ENCODE measurements at places on chromosomes 3 and 15.
A peak's percentile ranks its signal among the peaks of the same experiment; 100 is the strongest.

GRCh38 chr3:195801251-195802183 lies 10.2 kb downstream of the MUC4 start:
- no peak for DNase-seq

DNA sequence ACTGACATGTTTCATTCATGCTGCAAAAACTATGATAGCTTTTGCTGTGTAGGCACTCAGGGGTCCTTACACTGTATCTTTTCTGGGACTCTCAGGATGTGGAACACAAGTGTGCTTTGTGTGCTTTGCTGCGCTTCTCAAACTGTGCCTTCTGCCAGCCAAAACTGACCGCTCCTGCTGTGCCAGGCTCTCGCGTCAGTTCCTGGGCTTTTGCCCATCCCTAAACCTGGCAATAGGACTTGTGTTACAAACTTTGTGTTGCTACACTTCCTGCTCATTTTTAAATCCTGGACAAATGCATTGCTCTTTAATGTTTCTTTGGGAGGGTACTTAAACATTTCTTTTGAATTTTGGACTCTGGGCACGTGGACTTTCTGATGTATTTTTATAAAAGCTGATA lies 60.3 kb downstream of the DIPK2A start:
- peak; percentile 56 for DNase-seq

DNA sequence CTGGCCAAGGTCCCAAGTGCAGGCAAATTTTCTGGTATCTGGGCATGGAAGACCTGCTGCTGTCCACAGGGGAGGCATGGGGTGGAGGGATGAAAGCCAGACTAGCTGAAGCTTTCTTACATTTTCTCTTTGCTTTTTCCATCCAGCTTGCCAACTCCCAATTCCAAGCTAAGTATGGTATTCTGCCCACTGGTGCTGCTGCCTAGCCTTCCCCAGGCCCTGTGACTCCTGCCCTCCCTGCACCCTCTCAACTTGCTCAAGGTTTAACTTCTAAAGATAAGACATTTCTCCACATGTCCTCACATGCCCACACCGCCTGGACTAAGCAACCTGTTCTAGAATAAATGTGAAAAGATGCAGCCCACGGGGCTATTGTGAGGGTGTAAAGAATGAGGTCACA lies 59.5 kb upstream of the HACD2 start:
- no peak for DNase-seq

GRCh38 chr15:63043335-63044076 lies 959 bp downstream of the TPM1 start:
- DNase-seq: peak; percentile 21

- no peak for DNase-seq
Observed at GRCh38 chr3:123757281-123757940, 126.7 kb downstream of the MYLK start.

DNA sequence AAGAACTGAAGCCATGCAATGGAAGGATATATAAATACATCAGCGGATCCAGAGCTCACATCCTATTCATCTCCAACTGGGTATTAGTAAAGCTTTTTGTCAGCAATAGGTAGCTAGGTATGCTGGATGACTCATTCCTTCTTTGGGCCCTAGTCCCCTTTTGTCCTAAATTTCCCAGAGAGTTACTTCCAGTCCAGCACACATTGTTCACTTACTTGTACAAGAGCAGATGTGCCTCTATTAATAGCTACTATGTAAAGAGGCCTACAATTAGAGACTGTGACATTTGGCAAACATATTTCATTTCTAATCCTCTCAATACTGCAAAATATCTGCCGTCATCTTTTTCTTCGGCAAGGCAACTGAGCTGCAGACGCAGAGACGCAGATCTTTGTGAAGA lies 1.7 kb upstream of the SLC4A7 start:
- no peak for DNase-seq

DNA sequence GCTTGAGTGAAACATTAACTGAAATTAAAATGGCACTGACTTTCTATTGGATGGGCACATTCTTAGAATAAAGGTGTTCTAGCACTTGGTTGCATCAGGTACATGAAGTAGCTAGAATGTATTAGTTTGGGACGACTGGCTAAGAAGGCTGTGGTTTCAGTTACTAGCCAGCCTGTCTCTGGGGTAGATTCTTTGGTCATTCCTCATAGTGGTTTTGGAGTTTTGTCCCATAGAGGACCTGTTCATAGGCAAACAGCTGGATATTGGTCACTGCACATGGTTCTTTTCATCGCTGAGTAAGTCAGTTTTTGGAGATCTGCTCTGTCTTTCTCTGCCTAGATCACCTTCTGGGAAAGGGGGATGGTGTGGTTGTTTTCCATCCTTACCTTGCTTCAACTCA lies 55.3 kb downstream of the ADAMTSL3 start:
- DNase-seq: peak; percentile 35

DNA sequence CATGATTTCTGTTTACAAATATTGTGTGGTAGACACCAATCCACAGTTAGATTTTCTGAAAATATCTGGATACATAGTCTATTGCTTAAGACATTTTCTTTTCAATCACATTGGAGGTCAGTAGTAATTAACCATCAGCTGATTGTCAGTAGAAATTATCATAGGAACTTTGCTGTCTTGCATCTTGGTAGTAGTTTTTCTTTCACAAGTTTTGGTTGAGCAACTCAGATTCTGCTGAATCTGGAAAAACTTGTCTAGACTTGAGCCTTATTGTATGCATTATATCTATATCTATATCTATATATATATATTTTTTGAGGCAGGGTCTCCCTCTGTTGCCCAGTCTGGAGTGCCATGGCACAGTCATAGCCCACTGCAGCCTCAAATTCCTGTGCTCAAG lies 4.0 kb downstream of the RAB11A start:
- DNase-seq: no peak

GRCh38 chr3:5001135-5001534 lies 21.9 kb downstream of the BHLHE40 start:
- DNase-seq: no peak

- peak; percentile 97 for DNase-seq
Observed at GRCh38 chr3:112676659-112677234, 35.8 kb upstream of the CCDC80 start.

DNA sequence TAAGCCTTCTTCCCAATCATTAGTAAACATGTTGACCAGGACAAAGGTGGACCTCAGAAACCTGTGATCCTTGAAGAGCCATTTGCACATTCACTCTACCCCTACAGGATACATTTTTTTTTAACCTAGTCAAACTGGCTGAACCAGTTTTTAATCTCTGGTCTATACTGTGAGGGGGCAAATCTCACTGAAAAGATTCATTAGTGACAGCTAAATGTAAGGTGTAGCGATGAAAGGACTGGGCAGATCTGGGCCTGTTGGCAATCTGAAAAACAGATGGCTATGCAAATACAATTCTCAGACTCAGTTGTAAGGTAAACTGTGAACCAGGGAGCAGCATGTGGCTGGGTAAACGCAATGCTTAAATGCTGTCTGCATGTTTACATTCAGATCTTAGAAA lies 75.6 kb upstream of the SNTN start:
- no peak for DNase-seq

DNA sequence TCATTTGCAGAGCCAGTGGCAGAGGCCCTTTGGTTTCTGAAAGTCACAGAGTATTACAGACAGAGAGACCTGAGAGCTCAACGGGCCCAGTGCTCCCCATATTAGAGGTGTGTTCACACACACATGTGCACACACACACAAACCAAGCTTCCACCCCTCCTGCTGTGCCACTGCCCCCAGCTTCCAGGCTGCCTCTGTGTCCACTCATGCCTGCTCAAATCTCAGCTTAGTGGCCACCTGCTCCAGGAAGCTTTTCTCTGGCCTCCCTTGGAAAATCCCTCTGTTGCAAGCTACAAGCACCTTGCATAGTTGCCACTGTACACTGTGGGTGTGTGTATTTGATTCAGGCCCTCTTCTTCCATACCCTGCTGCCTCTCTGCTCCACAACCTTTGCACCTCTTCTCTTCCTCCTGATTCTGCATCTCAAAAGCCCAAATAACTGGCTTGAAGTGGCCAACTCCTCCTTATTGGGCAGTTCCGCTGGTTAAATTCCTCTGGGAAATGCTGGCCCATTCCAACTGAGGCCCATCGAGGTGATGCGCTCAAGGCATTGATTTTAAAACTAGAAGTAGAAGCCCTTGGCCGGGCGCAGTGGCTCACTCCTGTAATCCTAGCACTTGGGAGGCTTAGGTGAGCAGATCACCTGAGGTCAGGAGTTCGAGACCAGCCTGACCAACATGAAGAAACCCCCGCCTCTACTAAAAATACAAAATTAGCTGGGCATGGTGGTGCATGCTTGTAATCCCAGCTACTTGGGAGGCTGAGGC lies 23.0 kb downstream of the MESD start:
- no peak for DNase-seq

- DNase-seq: peak; percentile 69
Observed at GRCh38 chr15:81189583-81190283, 6.9 kb upstream of the IL16 start.

DNA sequence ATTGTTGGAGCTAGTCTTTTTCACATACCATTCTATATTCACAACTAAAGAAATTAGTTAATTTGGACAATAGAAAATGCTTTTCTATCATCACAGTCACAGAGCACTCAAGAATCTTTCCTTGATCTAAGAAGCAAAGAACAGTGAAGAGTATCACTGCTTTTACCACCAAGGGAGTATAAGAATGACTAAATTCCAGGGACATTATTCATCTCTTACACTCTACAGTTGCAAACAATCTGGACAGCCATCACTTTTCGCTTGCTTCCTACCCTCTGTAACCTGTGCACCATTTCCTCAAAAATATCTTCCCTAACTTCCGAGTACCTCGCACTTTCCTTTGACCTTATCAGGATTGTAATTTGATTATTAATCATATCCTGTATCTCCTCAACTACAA lies 359.5 kb upstream of the TMCO5A start:
- DNase-seq: peak; percentile 3

- DNase-seq: peak; percentile 62
Observed at GRCh38 chr3:155676252-155676981, 68.5 kb downstream of the PLCH1 start.

DNA sequence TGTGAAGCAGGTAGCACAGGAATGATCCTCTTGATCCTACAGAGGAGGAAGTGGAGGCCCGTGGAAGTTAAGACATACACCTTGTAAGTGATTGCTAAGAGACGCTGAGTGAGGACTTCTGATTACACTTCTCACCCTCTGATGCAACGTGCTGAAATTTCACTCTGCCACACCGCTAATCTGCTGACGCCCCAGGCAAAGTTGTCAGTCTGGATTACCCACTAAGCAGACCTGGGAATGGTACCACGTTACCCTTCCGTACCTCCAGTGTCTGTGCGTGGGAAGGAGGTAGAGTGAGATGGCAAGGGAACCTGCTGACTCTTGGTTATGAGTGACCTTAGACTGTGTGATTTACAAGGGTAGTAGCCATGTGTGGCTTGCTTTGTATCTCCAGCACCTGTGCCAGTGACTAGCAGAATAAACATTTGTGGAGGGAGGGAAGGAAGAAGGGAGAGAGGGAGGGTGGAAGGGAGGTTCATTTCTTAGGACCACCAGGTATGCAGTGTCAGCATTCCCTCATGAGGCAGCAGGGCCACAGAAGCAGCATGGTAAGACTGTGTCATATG lies 115.0 kb downstream of the ALDH1A2 start:
- no peak for DNase-seq

DNA sequence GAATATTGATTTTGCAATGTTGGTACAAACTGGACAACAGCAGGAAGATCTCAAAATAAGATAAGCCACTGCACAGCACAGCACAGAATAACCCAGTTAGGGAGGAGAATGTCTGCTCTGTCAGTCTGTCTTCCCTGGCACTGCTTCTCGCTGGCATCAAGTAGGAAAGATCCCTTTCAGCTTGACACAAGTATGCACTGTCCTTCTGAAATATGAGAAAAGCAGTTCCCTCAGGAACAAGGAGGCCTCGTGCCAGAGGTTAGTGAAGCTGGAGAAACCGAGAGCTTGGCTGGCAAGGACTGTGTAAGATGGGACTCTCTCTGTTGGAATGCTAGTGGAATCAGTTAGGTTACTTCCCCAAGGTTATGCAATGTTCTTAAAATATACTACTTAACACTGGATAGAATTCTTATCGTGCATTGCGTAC lies 59.1 kb downstream of the FMN1 start:
- no peak for DNase-seq

DNA sequence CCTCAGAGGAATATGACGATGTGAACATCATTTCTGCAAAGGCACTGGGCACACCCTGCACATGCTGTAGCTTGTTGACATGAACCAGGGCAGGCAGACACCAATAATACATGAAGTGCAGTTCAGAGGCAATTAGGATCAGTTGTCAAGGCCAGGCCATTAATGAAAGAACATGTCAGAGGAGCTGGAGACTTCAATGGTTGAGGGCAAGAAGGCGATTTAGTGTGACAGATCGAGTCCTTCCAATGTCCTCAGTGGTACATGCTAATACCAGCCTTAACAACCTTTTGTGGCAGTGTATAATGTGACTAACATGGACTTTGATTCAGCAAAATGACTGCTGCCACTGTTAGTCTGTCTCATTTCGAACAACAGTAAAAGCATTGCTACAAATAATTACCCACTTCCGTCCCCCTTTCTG lies 205.2 kb upstream of the NANOGP8 start:
- DNase-seq: no peak

- no peak for DNase-seq
Observed at GRCh38 chr15:31260646-31261265, 65.9 kb upstream of the KLF13 start.

All from astrocyte of the spinal cord (primary cell).